ENCODE measurements at places on chromosomes 6 and 20.

GRCh38 chr6:86937219-86938079 is at the start of gene HTR1E:
TSS of gene HTR1E (plus strand) at chr6:86937528. CDS start at chr6:87015335, 77,807 bp downstream.
- no peak for DNase-seq

- DNase-seq, result no peak
These were observed 10.4 kb upstream of the KCNK5 start for GRCh38 chr6:39239527-39240154.

- DNase-seq, result no peak
These were observed 9.2 kb upstream of the RGS17 start for GRCh38 chr6:153140299-153140698.

- DNase-seq, result no peak
These were observed 191.9 kb downstream of the MOXD1 start for GRCh38 chr6:132209351-132209750.

DNA sequence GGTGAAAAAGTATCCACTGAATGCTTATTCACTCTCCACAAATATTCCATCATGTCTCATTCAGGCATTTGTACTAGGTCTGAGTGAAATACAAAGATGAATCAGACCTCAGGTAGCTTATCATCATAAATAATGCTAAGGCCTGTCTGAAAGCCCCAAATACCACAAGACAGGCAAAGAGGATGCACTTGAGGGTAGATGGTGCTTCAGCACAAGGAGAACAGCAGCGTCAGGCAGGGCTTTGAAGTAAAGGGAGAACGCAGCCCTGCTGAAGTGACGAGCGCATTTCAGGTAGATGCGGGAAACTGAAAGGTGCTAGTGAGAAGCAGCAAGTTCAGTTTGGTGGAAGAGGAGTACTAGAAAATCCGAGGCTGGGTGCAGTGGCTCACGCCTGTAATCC is 38.7 kb downstream of the MAP3K5 start:
- DNase-seq, result peak; percentile 60

- no peak for DNase-seq
These were observed 25.8 kb downstream of the SERPINB9 start for GRCh38 chr6:2877057-2877882.

- DNase-seq, result no peak
These were observed 44.4 kb downstream of the GOPC start for GRCh38 chr6:117557951-117558350.

DNA sequence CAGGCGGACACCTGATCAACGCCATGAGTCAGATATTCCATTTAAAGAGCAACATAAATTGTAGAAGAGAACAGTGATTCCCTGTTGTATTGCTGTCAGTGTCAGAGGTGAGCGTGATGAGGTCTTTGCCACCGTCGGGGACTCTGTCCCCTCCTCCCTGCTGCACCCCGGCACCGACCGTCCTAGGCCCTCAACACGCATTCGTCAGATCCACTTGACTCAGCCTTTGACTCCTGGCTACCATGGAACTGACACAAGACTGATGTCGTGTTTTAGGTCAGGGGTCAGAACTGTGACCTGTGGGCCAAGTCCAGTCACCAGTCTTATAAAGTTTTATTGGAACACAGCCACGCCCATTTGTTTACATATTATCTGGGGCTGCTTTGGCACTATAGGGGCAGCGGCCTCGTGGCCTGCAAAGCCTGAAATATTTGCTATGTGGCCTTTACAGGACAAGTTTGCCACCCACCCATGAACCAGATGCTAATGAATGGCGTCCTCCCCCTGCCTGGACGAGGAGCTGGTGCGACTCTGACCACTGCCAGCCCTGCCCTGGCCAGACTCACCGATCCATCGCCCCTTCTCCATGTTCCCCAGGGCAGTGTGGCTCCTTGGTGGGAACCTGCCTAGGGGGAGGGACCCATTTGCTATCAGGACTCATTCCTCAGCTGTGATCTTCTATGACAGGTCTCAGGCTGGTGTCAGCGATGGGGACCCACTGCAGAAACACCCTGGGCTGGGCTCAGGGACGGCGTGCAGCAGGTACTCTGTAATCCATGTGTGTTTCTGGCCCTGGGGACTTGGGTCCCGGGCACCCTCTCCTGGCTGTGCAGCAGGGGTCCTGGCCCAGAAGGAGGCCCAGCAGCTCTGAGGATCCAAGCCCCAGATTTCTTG is 37.5 kb upstream of the PHACTR3 start:
- no peak for DNase-seq

DNA sequence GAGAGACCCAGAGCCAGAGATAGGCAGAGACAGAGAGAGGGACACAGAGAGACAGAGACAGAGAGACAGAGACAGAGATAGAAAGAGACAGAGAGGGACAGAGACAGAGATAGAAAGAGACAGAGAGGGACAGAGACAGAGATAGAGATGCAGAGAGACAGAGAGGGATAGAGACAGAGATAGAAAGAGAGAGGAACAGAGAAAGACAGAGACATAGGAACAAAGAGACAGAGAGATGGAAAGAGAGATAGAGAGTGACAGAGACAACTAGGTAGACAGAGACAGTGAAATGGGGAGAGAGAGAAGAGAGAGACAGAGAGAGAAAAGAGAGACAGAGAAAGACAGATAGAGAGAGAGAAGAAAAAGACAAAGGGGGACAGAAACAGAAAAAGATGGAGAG is 165.4 kb upstream of the FOXQ1 start:
- DNase-seq, result no peak

DNA sequence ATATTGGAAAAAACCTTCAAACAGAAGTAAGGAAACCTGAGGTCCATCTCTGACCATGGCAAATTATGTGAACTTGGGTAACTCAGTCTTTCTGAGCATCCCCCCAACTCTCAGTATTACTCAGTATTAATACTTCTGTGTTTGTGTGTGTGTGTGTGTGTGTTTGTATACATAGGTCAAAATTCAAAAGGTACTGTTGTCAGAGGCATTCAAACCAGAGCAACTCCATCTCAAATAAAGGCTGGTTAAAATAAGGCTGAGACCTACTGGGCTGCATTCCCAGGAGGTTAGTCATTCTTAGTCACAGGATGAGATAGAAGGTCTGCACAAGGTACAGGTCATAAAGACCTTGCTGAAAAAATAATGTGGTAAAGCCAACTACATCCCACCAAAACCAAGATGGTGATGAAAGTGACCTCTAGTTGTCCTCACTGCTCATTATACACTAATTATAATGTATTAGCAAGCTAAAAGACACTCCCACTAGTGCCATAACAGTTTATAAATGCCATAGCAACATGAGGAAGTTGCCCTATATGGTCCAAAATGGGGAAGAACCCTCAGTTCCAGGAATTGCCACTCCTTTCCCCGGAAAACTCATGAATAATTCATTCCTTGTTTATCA is 33.3 kb upstream of the SLC22A16 start:
- DNase-seq, result no peak

DNA sequence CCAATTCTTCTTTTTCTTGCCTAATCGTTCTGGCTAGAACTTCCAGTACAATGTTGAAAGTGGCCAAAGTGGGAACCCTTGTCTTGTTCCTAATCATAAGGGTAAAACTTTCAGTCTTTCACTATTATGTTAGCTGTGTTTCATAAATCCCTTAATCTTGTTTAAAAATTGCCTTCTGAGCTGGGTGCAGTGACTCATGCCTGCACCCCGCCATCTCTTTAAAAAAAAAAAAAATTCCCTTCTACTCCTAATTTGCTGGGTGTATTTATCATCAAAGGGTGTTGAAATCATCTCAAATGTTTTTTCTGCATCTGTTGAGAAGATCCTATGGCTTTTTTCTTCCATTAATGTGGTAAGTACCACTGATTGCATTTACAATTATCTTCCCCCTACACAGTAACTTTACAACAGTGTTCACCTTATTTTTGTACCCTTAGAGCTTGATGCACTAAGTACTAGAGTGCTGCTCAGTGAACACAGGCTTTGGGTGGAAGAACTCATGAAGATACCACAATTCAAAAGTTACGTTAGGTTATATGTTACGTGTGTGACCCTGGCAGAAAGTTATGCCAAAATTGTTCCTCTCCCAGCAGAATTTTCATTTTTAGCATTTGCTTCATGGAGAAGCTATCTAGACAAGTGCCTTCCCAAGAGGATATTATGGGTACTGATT is 9.7 kb downstream of the SNRPB start:
- DNase-seq, result no peak

DNA sequence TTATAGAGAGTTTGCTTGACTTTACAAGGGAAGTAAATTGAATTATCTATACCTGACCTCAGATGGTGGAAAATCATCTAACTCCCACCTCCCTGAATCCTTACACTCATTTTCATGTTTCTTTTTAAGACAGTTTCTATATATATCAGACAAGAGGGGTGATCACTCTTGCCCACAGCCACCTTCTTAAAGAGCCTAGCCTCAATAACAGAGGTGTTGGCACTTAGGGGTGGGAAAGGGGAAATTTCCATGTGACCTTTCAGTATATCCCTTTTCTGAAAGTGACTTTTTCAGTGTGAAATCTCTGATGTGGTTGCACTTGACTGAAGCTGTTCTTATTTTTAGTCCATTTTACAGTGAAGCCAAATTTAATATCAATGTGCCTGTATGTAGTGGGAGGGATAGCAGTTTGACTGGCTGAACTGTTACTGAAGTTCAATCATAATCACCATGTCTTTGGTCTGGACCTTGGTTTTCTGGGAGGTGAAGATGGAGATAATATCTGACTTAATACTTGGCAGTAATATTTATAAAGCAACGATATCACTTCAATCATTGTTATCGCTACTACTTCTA is 141.3 kb downstream of the MAP3K7 start:
- no peak for DNase-seq

GRCh38 chr6:124400261-124400999 is 561.8 kb upstream of the RNF217 start:
- DNase-seq, result no peak

DNA sequence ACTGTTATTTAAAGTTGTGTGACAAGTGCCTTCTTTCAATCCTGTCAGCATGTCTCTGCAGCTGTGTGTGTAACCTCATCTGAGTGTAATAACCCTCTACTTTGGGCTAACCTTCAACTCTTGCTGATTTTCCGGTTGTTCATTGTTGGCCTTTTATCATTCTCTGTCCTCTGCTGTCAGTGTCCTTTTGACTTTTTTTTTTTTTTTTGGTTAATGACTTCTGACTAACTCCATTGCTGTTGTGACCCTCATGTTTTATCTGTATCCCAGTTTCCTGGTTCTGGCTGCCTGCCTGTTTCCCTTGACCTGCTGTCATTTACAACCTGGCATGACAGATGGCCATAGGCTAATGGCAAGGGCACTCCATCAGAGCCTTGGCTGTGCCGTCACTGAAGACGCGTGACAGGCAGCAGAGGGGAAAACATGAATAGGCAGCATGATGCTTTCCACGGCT is 145.7 kb upstream of the MAN1A1 start:
- DNase-seq, result no peak

DNA sequence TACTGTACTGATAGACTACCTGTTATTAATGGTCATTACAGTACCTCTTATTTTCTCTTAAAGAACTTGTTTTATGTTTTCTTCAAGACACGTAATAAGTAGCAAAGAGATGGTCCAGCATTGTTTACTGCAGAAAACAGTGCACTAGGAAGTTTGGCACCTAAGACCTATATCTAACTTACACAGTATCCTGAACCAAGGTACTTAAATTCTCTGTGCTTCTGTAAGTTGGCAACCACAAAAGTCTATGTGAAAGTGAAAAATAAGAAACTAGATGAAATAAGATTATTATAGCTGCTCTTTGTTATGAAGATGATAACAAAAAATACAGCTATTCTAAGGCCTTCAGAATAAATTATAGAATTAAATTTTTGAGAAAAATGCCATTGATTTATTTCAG is 411.7 kb upstream of the SOX4 start:
- no peak for DNase-seq

- DNase-seq, result no peak
These were observed 30.9 kb downstream of the MAP3K5 start for GRCh38 chr6:136761227-136761922.

DNA sequence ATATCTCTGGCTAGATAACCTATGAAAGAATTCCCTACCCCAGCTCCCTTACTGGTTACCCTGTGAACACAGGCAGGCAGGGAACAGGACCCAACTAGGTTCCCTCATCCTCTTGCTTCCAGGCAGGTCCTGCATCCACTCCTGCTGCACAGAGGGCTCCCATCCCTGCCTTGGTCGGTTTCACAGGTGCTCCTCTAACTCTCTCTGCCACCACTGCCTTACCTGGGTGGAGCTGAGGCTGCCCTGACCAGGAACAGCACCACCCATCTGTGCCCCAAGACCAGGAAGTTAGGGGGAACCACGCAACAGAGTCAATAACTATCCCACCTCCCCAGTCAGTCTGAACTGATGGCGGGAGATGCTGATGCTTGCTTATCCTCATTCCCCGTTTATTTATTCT is 37.0 kb upstream of the HLA-A start:
- no peak for DNase-seq

DNA sequence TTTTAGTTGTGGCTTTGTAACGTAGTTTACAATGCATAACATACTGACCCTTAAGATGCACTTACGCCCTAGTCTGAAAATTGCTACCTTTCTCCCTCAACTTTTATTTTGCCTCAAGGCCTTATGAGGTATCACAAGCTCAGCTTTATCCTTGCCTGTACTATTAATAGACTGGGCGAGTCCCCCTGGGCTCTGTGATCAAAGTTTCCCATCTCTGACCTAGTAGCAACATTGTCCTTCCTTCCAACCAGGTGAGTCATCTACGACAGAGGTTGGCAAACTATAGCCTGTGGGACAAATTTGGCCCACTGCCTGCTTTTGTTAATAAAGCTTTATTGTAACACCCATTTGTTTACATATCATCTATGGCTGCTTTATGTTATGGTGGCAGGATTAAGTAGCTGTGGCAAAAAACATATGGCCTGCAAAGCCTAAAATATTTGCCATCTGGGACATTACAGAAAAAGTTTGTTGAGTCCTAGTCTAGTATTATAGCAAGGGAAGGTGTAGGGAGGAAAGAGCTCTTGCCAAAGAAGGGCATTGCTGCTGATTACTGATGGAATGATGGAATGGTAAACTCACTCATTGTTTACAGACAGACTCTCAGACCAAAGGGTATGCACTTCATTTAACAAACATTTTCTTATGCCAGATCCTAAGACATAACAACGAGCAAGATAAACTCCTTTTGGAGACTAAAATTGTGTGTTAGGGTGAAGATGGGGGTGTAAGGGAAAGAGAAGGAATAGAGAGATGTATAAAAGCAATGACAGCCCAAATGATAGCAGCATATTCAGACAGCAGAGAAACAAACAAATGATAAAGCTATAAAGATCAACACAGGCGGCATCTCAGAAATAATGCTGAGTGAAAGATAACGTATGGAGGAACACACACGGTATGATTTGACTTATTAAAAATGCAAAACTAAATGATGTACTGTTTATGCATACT is 74.2 kb downstream of the SLC22A23 start:
- DNase-seq, result no peak

DNA sequence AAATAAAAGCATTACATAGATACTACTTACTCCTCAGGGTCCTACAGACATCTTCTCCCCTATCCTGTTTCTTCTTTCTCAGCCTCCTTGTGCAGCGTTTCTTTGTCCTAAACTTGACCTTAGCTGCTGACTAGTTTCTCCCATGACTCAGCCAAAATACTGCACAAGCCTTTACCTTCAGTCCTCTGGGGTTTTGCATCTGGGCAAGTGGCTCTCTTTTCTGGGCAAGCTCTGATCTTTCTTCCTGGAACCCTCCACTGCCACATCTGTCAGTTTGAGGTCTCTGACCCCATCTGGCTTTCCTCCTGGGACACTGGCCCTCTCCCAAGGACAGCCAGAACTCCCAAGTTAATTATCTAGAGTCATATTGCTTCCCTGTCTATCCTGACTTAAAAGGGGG is 838.4 kb downstream of the DHX35 start:
- no peak for DNase-seq
